ENCODE measurements at places on chromosomes 2 and 18.

- DNase-seq: no peak
Measured at GRCh38 chr2:148582679-148583511, 61.7 kb upstream of the EPC2 start.

DNA sequence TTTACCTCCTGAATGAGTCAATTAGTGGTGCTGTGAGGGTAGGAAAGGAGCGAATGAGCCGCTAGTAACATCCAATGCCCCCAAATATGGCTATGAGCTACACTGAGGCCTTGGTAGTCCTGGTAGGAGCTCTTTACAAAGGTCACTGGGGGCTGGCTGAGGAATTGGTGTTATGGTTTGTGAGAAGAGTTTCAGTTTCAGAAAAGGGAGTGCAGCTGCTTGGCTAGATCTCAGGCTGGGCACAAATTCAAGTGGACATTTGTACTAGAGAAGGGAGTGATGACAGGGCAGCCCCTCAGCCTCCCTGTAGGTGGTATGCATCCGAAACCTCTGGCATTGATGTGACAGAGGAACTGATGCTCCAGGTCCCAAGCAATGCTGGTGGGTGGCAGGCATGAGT is 13.9 kb upstream of the PAIP2B start:
- DNase-seq: no peak

- DNase-seq: no peak
Measured at GRCh38 chr2:16154501-16155280, 214.3 kb downstream of the MYCN start.

DNA sequence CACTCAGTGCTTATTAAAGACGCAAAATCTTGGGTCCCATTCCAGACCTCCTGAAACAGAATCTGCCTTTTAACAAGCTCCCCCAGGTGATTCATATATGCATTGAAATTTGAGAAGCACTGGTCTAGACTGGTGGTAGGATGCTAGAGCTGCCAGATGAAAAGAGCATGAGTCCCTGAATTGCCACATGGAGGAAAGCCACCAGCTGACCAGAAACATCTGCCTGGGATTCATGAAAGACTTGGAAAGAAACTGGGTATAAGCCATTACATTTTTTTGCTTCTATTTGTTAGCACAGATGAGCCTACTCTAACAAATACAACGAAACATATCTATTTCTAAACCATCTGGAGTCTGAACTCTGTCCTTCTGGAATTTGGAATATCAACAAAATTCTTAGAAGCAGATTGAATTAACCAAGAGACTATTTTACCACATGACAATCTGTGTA is 228.9 kb downstream of the RBM43 start:
- no peak for DNase-seq

GRCh38 chr2:120867290-120868241 is 131.9 kb downstream of the GLI2 start:
- DNase-seq: no peak

DNA sequence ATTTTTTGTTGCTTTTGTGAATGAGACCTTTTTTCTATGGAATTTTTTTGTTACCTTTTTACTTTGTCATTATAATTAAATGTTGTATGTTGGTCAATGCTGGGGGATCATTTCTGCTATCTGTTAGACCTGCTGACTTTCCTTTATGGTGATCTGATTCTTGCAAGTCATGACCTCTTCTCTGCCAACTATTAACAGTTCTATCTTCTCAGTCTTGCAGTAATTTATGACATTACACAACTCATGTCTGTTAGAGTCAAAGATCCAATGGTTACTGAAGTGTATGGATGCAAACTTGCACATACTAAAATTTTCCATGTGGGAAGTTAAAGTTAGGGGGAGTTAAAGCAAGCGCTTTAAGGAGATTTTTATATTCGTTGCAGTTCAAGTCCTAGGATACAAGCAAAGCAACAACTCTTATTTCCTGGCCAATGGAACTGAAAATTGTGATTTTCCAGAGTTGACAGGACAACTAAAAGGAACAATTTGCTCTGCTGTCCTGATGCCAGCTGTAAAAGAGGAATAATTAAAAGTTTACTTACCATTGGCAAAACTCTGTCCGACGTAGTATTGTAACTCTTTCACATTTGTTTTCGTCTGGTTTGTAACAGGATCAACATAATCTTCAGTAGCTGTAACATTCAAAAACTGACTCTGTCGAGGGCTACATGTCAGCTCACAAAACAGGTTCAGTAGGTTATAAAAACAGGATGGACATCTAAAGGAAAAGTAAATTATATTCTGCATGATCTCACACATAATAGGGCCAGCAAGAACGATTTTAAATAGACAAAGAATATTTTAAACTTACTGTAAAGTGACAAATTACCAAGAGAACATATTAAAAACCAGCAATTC is 17.8 kb downstream of the NPC1 start:
- no peak for DNase-seq
